ENCODE measurements at places on chromosomes 3 and 15. TPM values are rescaled to one million over a fixed set of nuclear protein-coding genes. Genes with fewer than 3 reads are reported as not detected.
A peak's percentile ranks its signal among the peaks of the same experiment; 100 is the strongest.

LRIG1 gene
- total RNA-seq: 23.8 TPM

REC114 gene
- total RNA-seq: not detected

TRIM59 gene
- 5.1 TPM for total RNA-seq

CDCP1 gene
- total RNA-seq: 12.9 TPM

PYGO1 gene
- 9.8 TPM for total RNA-seq

DUOXA2 gene
- not detected for total RNA-seq

PSTPIP1 gene
- not detected for total RNA-seq

- no peak for DNase-seq
Observed at GRCh38 chr15:80491163-80491847, 87.1 kb downstream of the ARNT2 start.

GRCh38 chr15:74374648-74375302, 7.3 kb upstream of the CYP11A1 start:
- DNase-seq: no peak

DNA sequence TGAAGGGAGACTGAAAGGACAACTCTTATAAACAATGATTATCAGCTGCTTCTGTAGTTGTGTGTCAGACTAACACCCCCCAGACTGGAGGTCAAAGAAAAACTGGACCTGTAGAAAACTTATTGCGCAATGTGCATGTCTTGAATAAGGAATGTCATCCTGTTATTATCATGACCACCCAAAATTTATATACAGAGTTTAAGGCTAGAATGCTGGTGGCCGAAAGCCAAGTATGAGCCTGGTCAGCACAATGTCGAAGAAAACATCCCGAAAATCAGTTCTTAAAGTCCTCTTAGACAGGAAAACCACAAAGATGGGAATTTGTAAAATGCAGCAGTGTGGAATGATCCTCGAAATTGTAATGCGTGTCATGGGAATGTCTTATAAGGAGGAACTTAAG, 29.3 kb downstream of the RFTN1 start:
- DNase-seq: peak; percentile 29

DNA sequence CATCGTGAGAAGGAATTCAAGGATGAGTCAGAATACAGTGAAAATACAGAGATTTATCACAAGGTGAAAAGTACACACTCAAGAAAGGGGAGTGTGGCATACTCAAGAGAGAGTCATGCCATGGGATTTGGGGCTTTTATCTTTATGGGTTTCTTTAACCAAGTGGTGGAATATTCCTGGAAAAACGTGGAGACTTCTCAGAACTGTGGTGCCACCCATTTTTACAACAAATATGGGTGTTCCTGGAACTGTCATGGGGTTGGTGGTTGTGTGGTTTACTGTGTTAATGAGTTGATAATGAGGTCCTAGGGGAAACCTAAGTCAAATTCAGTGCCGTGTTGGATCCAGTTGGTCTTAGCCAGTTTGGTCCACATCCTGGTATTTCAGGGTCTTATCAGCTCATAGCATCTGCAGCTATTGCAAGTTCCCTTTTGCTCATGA, 497.2 kb downstream of the GABRG3 start:
- no peak for DNase-seq

GRCh38 chr15:67744331-67745072, 80.8 kb upstream of the SKOR1 start:
- no peak for DNase-seq

- no peak for DNase-seq
Observed at GRCh38 chr3:107824822-107825371, 265.9 kb downstream of the CD47 start.

GRCh38 chr3:106699122-106699521, 678.1 kb upstream of the CCDC54 start:
- peak; percentile 24 for DNase-seq

- DNase-seq: no peak
Observed at GRCh38 chr15:62360332-62361097, 195.4 kb upstream of the C2CD4B start.

- DNase-seq: peak; percentile 78
Observed at GRCh38 chr3:99753268-99753975, 64.2 kb upstream of the CMSS1 start.

- no peak for DNase-seq
Observed at GRCh38 chr3:8550611-8551010, 49.0 kb downstream of the LMCD1 start.

DNA sequence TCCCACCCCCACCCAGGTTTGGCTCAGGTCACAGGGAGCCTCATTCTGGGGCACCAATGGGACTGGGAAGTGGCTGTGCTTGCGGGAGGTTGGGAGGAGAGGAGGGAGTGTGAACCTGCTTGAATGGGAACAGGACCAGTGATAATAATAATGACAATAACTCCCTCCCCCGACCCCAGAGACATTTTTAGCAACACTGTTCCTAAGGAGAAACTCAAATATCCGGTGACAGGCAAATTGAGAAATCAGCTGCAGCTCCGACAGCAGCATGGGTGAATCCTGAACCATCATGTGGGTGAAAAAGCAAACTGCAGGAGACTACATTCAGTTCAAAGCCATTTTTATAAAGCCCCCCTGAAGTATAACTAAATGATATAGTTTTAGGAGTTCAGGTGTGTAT, 11.6 kb upstream of the RPL29 start:
- no peak for DNase-seq

- DNase-seq: no peak
Observed at GRCh38 chr15:71465131-71465955, 345.0 kb upstream of the NR2E3 start.

- DNase-seq: no peak
Observed at GRCh38 chr3:160633361-160634083, 43.4 kb upstream of the ARL14 start.

DNA sequence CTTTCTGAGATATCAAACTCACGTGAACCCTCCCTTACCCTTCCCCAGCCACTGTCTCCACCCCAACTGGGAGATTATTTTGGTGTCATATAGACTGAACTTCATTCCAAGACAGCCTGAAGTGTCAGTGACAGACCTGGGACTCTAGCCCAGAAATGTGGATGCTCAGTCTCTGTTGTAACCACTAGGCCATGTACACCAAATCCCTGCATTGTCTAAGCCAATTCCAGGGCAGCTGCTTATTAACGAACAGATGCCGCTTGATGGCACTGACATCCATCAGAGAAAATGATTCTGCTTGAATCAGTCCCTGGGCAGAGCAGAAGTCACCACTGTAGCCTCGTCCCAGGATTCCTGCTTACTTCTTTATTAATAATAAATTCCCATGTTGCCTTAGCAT, 305.5 kb downstream of the GRM7 start:
- DNase-seq: no peak

DNA sequence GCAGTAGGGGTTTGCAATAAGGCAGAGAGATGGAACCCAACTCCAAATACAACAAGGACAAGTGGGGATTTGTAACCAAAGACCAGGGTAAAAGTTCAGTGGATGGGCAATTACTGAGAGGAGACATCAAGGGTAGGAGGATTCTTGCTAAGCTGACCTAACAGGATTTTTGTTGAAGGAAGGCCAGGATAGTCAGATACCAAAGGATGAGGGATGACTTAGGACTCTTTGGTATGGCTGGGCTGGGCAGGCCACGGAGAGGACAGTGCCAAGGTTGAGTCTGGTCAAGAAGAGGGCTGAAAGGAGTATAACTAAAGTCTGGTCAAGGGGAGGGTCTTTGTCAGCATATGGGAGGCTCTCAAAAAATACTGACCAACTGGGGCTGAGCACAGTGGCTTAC, 85.3 kb upstream of the UBE2E2 start:
- DNase-seq: no peak

DNA sequence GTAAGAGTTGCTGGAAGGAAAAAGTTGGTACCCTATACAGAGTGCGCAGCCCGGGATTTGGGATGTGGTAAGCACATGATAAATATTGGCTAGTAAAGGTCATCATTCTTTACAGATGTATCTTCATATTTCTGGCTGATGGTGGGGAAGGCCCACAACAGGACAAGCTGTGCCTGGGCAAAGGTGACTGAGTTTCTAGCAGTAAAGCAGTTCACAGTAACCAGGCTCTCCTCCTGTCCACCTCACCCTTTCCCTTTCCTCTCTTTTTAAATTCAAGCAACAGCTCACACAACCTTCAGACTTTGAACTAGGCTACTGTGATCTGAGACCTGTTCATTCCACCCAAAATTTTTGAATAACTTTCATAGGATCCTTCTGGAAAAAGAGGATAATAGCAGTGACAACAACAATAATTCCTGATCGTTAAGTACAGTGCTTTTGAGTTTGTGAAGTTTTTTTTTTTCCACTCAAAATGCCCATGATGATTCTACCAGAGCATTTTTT, 145.9 kb upstream of the TBL1XR1 start:
- no peak for DNase-seq

- DNase-seq: no peak
Observed at GRCh38 chr15:80199366-80199765, 46.6 kb downstream of the FAH start.

DNA sequence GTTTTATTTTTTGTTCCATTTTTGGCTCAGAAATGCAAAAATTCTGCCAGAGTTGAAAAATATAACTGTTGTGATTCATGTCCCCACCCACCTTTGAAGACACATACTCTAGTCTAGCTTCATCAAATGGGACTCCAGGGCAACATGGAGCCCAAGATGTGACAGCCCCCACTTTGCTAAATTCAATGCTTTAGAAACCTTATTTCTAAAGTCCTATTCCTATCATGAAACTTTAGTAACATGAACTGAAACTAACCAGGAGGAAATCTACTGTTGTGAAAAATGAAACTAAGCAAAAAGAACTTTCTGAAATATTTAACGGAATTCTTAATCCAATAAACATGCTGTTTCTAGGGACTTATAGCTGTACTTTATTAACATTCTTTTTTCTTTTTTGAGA, 20.3 kb downstream of the UBP1 start:
- DNase-seq: no peak

- no peak for DNase-seq
Observed at GRCh38 chr3:52554026-52554755, 17.8 kb downstream of the UQCC5 start.

GRCh38 chr3:9649791-9650521, 651 bp downstream of the MTMR14 start:
- no peak for DNase-seq

All from Daoy (cell line).